ENCODE measurements at places on chromosomes 4 and X.

GRCh38 chrX:30794497-30794896 is 94.6 kb downstream of the TAB3 start:
- no peak for DNase-seq

- DNase-seq: no peak
Observed at GRCh38 chr4:57034520-57034919, 55.8 kb downstream of the POLR2B start.

- no peak for DNase-seq
Observed at GRCh38 chrX:103396186-103396585, 19.8 kb downstream of the BEX3 start.

GRCh38 chr4:81084029-81084428 is 53.5 kb downstream of the BMP3 start:
- no peak for DNase-seq

- no peak for DNase-seq
Observed at GRCh38 chr4:90857081-90857820, 730.1 kb downstream of the CCSER1 start.

GRCh38 chr4:182288534-182288933 is 45.3 kb downstream of the TENM3 start:
- DNase-seq: no peak

- no peak for DNase-seq
Observed at GRCh38 chrX:82658492-82658891, 849.6 kb upstream of the POU3F4 start.

DNA sequence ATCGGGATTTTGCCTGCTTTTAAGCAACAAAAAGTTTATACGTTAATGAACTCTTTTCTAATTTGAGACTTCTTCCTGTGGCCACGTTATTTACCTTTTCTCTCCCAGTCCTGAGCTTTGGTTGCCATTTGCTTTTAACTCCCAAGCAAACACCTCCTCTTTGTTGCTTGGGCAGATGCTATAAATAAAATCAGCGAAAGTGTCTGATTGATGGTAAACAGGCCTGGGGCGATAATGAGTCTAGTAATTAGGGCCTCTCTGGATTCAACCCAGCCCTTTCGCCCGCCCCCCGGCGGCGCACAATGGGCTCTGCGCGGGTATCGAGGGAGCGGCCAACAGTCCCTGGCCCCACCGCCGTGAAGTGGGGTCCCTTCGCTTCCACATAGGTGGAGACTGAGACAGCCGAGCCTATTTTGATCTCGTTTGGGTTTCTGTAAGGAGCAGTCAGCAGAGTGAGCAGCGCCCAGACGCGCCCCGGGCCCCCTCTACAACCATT is 790 bp downstream of the CLGN start:
- no peak for DNase-seq

- DNase-seq: no peak
Observed at GRCh38 chrX:27309406-27309805, 153.7 kb downstream of the PPP4R3C start.

GRCh38 chrX:132330156-132330729 is 111.0 kb upstream of the RAP2C start:
- no peak for DNase-seq

DNA sequence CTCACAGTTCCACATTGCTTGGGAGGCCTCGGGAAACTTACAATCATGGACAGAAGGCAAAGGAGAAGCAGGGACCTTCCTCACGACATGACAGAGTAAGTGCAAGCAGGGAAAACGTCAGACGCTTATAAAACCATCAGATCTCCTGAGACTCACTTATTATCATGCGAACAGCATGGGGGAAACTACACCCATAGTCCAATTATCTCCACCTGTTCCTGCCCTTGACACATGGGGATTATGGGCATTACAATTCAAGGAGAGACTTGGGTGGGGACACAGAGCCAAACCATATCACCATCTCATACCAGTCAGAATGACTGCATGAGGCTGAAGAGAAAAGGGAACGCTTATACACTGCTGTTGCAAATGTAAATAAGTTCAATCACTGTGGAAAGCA is 1066.9 kb upstream of the PCDH7 start:
- no peak for DNase-seq

- DNase-seq: no peak
Observed at GRCh38 chrX:146056511-146057081, 239.0 kb downstream of the SLITRK2 start.

- no peak for DNase-seq
Observed at GRCh38 chr4:84378983-84379382, 120.1 kb downstream of the NKX6-1 start.

All from CD4-positive, alpha-beta T cell treated with Interferon alpha-2 for 1 hour (primary cell).